ENCODE measurements at places on chromosomes 1 and 21. TPM values are rescaled to one million over a fixed set of nuclear protein-coding genes. Genes with fewer than 3 reads are reported as not detected.

DNA sequence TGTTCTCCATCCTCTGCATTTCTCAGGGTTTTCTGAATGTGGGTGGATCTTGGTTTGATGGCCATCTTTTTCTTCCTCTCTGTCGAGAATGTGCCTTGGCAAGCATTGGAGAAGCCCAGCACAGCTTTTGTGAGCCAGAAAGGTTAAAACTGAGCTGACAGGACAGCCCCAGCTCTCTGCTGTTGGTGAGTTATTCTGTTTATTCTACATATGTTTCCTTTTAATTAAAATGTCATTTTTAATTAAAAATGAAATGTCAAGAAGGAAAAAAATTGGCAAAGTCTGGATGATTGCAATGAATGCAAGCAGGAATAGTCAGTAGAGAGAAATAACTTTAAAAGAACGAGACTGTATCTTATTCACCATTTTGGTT lies 325.8 kb downstream of the PTBP2 start:
- DNase-seq, result no peak

GRCh38 chr1:92298213-92298572 lies 594 bp downstream of the GLMN start:
- no peak for DNase-seq

DNA sequence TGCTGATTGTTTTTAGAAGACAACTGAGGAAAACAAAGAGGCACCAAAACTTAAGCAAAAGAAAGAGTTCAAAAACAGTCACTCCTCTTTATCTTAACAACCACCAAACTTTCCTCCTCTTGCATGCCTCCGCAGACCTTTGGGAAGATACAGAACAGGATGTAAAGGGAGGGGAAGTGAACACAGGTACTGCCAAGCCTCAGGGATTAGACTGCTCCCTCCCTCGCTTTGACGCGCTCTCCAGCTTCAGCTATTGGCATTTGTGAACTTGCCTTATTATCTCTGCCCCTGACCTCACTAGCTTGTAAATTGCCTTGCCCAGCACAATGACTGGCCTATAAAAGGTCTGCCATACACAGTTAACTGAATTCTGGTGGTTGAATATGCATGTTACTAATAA lies 4.8 kb upstream of the SRP9 start:
- no peak for DNase-seq

DNA sequence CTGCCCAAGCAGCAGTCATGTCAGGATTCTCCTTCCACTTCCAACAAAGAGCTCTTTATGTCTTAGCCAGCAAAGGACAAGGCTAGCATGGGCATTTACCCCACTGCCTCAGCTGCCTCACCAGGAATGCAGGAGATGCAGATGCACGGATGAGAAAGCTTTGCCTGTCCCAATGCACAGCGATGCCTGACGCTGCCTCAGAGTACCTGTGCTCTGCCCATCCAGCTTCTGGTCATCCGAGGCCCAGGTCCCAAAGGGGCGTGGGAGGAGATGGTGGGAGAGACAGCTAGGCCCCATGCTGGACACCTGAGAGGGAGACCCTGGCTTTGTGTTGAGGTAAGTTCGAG lies 59.0 kb downstream of the IRF2BP2 start:
- DNase-seq, result no peak

DNA sequence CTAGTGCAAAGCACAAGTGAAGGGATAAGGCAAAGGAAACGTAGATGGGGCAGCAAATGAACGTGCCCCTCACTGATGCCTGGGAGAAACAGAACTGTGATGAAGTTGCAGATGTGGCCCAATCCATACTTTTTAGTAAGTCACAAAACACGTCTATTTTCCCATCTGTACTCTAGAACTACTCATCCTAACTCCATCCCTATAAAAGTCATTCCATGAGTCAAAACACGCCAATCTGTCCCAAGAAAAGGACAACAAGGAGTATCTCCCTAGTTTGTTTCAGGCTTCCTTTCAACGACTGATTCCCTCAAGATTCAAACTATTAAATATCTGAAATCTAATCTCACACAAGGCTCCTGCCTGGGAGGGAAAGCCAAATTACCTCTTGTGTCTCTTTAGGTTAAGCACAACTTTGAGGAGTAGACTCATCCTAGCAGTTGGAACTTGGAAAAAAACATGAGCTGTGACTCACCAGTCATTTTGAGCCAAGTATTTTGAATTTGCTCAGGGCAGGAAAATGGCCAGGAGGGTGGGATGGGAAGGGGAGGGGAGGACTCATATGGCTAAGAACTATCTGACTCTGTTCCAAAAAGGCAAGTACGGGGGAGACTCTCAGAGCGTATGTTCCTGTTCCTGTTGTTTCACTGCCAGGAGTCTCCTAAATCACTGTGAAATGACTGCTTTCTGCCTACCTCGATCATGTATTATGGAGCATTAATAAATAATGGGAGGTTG lies 214.5 kb upstream of the CAMK1G start:
- no peak for DNase-seq

DNA sequence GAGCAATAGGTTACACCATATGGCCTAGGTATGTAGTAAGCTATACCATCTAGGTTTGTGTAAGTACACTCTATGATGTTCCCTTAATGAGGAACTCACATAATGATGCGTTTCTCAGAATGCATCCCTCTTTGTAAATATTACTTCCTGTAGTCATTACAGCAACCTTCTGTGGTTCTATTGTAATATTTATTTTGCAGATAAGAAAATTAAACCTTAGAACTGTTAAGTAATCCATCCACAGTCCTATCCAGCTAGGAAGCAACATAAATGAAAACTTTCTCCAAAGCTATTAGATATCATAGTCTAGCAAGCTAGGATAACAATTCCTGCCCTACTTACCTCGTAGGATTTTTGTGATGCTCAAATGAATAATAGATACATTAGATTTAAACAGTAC lies 88.7 kb downstream of the WLS start:
- DNase-seq, result no peak

DNA sequence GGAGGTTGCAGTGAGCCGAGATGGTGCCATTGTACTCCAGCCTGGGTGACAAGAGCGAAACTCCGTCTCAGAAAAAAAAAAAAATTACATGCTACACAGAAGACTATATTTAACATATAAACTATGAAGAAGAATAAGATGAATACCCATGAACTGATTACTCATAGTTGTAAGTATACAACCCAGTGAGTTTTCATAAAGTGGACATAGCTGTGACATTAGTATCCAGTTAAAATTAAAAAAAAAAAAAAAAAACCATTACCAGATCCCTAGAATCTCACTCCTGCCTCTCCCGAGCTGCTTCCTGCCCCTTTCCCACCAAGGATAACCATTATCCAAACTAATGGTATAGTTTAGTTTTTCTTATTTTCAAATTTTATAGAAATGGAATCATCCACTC lies 37.4 kb downstream of the UBE4B start:
- no peak for DNase-seq

- no peak for DNase-seq
Measured at GRCh38 chr1:184199036-184199435, 147.5 kb downstream of the TSEN15 start.

DNA sequence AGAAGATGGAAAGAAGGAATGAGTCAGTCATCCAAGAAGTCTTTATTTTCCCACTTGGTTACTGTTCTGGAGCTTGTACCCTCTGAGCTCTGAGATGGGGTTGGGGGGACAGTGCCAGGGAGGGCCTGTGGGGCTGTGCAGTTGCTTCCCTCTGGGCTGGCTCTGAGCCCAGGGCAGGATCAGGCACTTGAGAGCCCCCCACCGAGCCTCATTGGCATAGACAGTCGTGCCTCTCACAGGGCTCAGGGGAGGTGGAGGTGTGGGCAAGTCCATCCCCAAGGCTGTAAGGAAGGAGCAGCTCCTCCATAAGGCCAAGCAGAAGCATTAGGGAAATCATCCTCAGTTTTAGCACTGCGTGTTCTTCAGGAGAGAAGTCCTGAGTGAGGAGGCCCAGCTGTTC lies 2.5 kb upstream of the ARL8A start:
- no peak for DNase-seq

The SELL gene
- polyA plus RNA-seq, result not detected

The C1orf87 gene
- polyA plus RNA-seq, result 0.21 TPM

The SLC9C2 gene
- polyA plus RNA-seq, result not detected

The KCNA2 gene
- 0.17 TPM for polyA plus RNA-seq

The OR10J1 gene
- polyA plus RNA-seq, result not detected

The KCND3 gene
- 0.18 TPM for polyA plus RNA-seq

The TNNT2 gene
- 19.1 TPM for polyA plus RNA-seq

The PRKAA2 gene
- polyA plus RNA-seq, result 3.0 TPM

The RGS16 gene
- 35.2 TPM for polyA plus RNA-seq
